ENCODE measurements at places on chromosomes 4 and X. TPM values are rescaled to one million over a fixed set of nuclear protein-coding genes. Genes with fewer than 3 reads are reported as not detected.

DNA sequence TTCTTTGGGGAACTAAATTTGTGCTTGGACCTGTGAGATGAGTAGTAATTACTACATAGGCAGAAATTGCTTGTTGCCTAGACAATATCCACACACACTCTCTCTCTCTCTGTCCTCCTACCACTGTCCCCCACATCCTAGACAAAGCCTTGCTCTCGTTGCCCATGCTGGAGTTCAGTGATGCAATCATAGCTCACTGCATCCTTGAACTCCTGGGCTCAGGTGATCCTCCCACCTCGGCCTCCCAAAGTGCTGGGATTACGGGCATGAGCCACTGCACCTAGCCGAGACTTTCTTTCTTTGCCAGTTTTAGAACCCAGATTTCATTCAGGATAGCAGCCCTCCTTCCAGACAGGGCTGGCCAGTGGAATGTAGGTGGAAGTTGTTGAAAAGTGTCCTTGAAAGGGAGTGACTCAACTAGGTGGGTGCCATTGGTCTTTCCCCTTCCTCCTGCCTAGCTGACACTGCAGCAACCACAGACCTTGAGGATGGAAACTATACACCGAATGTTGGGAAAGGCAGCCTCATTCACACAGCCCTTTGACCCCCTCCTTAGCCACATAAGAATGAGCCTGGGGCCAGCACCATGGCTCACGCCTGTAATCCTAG lies 16.8 kb upstream of the LAP3 start:
- DNase-seq, result no peak

- no peak for DNase-seq
Observed at GRCh38 chr4:8254076-8254475, 15.5 kb upstream of the HTRA3 start.

Gene CXorf51A
- not detected for total RNA-seq

Gene GABRG1
- 0.92 TPM for total RNA-seq

Gene RAB40AL
- total RNA-seq, result 0.52 TPM

GRCh38 chr4:98997166-98997565 lies 1.6 kb downstream of the METAP1 start:
- no peak for DNase-seq

DNA sequence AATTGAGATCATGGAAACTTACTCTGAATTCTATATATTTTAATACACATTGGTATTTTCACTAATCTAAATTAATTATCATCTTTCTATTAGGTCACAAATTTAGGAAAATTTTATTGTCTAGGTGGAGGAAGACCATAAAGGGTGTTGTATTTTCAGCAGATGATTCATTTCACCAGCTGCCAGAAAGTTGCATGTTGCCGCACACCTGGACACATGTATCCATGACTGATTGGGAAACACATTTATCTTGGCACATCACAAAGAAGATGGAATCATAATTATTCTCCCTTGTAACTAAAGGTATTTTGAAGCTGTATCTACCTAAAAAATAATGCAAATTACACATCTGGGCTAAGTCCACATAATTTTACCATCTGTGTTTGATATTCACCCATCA lies 33.1 kb downstream of the SLC7A11 start:
- no peak for DNase-seq

- no peak for DNase-seq
Observed at GRCh38 chrX:340641-341423, 22.2 kb upstream of the GTPBP6 start.

- no peak for DNase-seq
Observed at GRCh38 chr4:47741200-47741599, 96.7 kb downstream of the CORIN start.

DNA sequence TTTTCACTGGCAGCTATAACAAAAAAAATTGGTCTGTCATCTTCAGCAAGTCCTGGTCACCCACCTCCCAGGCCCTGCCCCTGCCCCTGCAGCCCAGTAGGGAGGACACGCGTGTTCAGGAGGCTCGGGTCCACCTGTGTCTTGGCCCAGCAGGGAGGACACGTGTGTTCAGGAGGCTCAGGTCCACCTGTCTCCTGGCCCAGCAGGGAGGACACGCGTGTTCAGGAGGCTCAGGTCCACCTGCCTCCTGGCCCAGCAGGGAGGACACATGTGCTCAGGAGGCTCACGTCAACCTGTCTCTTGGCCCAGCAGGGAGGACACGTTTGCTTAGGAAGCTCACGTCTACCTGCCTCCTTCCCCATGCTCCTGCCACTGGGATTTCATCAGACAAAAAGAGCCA lies 44.9 kb downstream of the HTT-AS start:
- no peak for DNase-seq

DNA sequence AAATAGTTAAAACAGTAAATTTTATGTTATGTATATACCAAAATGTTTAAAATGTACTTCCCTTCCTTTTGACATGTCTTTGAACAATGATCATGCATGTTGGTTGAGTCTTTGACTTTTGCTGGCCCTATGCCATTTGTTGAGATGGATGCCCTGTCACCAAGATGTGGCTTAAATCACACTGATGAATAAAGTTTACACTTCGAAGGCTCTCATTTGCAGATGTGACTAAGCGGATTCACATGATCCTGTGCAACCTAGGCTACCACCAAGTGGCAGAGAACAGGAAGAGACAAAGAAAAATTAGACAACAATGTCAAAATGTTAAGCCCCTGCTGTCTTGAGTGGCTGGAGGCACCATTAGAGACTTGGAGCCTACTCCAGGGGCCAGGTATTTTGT lies 139.9 kb downstream of the RAB28 start:
- DNase-seq, result no peak

DNA sequence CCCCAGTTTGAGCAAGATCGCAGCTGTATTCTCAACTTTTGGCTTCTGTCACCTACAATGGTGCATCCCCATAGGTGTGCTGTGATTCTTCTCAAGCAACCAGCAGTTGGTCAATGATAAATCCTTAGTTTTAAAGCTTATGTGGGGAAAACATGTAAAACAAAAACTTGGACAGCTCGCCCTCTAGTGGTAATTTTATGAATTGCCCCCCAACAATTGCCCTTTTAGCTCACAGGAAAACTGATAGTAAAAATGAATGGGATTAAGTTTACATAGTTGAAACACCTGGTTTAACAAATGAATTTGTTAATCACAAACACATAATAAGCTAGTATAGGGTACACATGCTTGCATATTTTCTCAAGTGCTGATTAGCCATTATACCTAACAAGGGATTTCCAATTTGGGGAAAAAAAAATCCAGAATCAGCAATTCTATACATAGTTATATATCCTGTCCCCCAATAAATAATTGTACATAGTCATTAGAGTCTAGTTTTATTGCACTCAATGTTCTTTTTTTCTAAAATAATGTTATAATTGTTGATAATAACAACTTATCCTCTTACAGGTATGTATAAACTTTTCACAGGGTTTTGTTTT lies 30.1 kb downstream of the TEX13A start:
- DNase-seq, result peak; percentile 5

- no peak for DNase-seq
Observed at GRCh38 chr4:168882650-168883233, 127.3 kb downstream of the CBR4 start.

DNA sequence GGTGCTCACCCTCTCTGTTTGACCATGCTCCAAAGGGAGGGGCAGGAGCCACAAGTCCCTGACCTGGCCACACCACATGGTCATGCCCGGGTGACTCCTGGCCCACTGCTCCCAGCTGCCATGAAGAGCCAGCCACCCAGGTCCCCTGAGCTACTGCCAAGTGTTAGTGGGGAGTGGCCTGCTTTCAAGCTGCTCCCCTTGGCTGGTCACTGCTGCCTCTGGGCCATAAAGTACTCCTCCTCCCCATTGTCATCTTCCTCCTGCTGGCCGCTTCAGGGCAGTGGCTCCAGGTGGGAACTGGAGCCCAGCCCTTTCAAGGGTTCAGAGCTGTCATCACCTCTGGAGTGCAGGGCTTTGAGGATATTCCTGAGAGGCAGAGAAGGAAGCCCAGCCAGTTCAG lies 27.3 kb upstream of the RBBP7 start:
- DNase-seq, result no peak

DNA sequence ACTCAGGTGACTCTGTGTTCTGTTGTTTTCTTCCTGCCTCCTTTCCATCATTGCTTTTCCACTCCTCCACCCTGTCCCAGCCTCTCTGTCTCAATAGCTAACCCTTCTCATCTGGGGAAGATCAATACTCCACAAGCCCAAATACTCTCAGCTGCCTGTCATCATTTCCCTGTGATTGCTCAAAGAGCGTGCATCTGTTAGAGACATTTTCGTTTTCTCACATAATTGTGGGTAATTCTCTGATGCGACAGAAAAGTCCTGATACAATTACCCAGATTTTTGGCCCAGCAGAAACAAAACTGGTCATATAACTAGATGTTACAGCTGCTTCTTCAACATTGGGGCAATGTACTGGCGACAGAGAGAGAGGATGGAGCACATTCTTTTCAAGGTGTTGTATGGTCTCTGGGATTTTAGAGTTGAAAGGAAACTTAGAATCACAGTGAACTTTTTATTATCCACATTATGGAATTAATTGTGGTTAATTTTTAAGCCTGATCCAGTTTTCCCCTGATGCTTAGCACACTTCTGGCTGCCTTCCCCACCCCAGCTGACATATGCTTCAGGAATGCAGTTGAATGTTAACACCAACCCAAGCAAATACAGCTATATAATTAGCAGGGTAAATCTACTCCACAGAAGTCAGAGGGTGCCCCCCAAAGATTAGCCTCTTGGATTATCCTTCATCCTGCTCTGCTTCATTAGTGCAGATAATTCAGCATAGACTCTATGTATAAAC lies 171.4 kb upstream of the ANXA3 start:
- DNase-seq, result no peak

DNA sequence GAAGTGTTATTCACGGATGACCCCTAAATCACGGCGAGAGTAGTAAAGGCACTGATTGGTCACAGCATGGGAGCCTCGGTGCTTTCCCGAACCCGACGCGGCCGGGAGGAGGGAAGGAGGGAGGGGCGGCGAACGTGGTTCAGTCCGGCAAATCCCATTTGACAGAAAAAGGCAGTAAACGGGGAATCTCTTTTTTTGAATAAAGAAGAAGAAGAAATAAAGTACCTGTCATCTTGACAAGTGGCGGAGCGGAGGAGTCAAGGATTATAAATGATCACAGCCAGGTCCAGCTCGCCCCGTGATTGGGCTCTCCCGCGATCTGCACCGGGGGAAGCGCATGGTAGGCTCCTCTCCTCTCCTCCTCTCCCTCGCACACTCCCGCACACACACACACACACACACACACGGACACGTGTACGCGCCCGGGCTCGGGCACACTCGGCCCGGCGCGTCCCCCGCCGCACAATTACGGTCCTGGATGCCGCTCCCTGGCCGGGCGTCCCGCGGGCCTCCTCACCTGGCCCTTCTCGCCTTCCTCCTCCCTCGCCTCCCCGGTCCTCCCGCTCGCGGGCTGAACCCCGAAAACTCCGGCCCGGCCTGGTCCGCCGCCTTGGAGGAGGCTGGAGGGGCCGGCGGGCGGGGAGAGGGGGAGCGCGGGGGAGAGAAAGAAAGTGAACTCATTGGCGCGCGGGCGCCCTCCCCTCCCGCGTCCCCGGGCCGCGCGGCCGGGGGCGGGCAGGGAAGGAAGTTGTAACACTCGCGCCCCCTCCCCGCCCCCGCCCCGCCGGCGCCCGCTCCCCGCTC lies 99.2 kb upstream of the TENM3 start:
- peak; percentile 25 for DNase-seq

DNA sequence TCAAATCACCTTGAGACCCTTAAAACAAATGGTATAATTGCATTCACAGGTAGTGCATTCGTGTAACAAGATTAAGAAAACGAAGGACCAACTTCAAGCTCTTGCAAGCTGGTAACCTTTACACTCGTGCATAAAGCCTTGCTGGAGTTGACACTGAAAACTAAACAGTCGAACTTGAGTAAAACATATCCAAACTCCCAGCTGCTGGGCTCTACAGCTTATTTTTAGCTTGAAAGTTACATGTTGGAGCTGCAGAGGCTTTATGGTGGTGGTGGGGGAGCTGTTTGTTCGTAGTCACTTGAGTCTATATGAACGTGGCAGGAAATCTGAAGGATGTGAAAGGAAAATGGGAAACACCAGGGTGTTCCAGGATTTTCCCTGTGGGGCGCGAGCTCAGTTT lies 2.7 kb upstream of the WDR1 start:
- DNase-seq, result no peak

DNA sequence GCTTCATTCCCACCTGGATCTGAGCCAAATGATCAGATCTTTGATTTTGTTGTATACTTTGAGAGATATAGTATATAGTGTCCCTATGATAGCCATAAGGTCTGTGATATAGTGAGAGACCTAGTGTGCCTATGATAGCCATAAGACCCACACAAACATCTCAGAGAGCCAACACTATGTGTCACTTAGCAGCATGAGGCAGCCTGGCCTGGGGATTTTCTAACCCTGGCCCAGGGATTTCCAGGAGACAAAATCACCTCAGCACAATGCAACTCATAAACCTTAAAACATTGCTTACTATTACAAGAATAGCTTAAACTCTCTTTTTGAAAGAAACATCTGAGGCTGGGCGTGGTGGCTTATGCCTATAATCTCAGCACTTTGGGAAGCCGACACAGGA lies 23.2 kb upstream of the COL25A1 start:
- DNase-seq, result no peak

Gene ZBTB33
- total RNA-seq, result 21.9 TPM

GRCh38 chr4:54843946-54844345 lies 186.2 kb downstream of the KIT start:
- DNase-seq, result no peak

DNA sequence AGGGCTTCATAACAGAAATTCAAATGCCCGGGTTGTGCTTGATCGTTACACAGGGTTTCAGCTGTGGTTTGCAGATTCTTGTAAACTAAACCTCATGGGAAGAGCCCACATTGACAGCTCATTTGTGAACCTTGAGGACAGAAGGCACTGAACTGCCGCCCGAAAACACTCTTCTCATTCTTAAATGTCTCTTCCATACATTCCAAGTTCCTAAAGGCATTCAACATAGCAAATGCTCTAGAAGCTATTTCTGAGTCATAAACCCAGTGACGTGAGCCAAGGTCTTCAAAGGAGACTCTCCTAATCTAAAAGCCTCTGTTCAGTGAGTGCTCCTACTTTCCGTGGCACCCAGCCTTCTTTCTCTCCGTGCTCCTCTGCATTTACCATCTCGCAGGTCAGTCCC lies 737.8 kb upstream of the FRG1 start:
- DNase-seq, result peak; percentile 15

DNA sequence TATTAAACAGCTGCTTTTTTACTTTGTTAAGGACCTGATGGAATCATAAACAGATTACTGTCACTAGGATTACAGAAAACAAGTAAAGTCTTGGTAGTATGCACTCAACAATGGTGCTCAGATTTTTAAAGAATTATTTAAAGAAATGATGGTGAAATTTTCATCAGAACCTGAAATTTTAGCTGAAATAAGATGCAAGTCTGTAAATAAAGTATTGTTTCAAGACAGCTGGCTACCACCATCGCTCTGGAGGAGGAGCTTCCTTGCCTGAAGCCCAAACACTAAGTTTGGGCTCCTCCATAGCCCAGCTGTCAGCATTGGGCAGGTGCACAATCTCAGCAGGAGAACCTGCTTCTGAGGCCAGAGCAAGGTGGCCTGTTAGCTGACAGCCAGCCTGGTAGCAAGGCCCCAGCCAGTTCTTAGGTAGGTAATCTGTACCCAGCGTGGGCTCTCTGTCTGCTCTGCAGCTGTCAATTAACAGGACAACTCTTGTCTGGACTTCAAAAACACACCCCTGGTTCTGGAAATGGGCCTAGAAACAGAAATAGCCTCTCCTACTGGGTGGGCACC lies 4.6 kb downstream of the GAB1 start:
- no peak for DNase-seq

Measured in NCI-H460 (cell line).